NCI-H774 (cell line): ENCODE measurements at places on chromosomes 6 and 20.

DNA sequence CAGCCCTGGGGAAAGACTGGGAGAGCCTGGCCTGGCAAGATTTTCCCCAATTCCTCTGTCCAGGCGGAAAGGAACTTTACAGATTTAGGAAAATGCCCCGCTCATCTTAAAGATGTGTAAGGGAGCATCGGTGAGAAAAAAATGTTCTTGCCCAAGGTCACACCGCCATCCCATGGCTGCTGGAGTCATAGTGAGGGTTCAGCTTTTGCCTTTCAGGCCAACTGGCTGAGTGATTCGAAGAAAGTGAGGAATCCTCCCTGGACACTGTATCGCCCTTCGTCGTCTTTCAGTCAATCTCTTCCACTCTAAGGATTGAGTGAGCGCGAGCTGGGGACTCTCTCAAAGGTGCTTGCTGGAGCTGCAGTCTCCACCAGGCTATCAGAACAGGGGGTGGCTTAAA lies 1.4 kb downstream of the WFDC2 start:
- no peak for DNase-seq

- DNase-seq, result no peak
These were observed 5.2 kb downstream of the STX11 start for GRCh38 chr6:144155529-144155928.

GRCh38 chr6:107578642-107579341 lies 88.9 kb downstream of the SOBP start:
- DNase-seq, result no peak

GRCh38 chr20:11315525-11315924 lies 602.2 kb upstream of the BTBD3 start:
- no peak for DNase-seq

DNA sequence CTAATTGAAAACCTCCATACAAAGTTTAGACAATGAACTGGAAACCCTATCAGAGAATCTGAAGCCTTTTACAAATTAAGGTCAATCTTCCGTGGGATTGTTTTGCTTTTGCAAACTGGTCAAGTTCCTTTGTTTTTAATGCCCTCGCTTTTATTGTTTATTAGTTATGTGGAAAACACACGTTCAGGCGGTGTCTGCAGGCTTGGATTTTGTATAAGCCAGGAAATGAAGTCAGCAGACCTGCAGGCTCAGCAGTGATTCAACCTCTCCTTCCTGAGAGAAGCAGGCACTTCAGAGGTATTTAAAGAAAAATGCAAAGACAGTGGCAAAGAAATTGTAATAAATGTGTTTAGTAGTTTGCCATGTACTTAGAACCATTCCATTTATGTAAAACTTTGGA lies 103.4 kb upstream of the PDE10A start:
- DNase-seq, result no peak

DNA sequence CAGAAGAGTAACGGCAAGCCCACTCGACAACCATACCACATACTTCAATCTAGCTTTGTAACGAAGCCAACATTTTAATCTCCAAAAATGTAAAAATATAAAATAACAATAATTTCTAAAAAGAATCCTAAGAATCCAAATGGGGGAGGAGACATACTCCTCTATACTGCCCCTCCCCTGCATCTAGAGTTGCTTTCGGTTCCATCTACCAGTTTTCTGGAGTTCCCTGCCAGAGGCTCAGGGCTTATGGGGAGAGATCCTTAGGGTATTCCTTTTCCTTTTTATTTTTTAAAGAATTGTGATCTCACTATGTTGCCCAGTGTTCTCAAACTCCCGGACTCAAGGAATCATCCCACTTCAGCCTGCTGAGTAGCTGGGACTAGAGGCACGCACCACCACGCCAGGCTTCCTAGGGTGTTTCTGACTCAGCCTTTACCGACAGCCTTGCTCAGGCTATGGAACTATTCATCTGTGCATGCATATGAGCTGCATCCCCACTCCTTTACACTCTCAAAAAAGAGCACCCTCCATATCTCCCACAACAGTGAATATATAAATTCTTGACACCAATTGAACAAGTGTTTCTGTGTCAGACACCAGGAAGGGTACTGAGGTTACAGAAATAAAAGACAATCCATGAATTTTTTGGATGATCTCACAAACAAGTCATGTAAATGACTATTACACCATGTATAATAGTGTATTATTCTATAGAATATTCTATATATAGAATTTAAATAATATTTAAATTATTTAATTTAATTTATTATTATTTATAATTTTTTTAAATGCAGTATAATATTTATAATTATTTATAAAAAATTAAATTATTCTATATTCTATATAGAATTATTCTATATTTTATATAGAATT lies 40.7 kb upstream of the UBR2 start:
- DNase-seq, result no peak
